ENCODE measurements at places on chromosomes 2 and 18.

DNA sequence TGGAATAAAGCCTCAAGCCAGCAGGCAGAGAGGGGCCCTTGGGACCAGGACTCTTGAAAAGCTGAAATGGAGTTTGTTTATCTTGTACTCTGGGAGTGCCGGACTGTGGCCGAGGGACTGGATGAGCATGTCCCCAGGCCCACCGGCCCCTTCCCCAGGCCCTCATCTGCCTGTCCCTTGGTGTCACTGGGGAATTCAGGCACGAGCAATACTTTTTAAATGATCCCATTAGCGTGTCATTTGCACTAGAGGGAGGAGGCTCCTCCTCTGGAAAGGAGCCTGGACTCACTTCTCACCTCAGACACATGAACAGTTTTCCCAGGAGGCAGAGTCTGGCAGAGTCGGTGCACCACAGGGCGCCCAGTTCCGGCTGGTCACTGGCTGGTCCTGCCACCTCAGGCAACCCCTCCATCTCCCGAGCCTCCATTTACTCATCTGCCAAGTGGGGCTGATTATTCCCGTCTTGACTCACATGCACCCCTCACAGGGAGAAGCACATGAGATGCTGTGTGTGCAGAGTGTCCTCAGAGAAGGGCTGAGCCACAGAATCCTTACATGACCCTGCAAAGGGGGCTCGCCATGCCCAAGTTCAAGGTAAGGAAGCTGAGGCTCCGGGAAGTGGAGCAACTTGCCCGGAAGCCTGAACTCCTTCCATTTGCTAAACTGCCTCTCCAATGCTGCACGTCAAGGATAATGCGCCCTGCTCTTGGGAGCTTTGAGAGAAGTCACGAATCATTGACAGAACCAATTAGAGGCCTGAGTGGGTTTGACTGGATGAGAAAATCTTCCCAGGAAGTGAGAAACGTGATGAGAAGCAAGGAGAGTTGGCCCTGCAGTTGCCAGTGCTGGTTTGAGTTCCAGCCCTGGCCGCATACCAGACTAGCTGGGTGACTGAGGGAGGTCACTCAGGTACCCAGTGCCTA, 26.7 kb downstream of the CIB4 start:
- no peak for DNase-seq

DNA sequence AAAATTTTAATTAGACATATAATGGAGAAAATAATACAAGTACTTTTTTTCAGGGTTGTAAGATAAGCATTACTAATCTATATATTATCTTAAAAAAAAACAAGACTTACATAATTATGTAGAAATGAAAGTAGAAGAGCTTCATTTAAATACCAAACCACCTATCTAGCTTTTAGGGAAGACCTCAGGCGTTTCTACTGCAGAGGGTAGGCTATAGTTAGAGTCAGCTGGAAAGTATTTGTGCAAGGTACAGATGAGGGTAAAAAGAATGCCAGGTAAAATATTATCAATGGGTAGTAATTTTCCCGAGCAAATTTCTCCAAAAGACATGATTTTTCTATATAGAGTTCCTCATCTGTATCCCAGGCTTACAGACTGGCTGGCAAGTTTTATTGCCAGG, 30.5 kb upstream of the SLC39A10 start:
- DNase-seq: no peak

DNA sequence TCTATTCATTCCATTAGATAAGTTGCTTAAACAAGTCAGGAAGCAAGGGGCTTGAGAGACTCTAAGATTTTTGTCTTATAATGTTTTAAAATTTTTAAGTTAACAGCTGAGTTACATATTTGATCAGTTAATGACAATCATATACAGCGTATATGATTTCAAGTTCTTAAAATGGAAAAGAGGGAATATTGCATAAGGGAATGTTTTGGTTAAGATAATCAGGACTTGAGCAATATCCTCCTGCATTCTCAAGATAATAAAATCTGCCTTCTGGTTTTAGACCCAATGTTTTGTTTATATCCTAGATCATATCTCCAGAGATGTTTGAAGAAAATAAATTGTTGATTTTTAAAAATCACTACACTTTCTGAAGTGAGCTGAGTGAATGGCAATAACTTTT, 13.4 kb upstream of the DYNC1I2 start:
- DNase-seq: no peak

DNA sequence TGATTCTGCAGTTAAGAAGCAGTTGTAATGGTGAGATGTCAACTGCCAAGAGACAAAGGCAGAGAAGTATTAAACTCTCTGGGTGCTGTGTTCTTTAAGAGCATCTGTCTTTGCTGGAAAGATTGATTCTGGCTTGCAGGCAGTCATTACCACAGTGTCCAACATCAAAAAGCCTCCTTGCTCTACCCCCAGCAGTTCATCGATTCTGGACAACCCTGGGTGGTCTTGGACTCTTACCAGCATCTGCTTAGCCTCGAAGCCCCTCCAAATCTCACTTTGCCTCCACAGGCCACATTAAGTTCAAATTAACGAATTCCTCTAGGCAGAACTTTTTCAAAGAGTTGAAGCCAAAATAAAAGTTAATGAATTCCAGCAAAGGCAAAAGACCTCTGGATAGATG, 1061.4 kb downstream of the TSN start:
- DNase-seq: no peak

DNA sequence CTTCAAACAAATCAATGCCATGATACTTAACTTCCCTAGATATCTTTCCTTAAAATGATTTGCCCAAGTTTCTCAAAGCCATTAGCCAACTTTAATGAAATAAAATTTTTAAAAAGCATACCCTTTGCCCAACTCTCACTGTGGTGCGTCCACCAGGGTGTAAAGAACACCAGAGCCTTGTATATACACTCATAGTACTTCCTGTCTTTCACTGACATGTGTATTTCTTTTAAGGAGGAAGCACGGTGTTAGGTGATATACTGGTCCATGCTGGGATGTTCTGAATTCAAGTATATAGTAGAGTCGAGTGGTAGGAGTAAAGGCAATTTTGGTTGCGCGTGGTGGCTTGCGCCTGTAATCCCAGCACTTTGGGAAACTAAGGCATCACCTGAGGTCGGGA, 22.7 kb downstream of the AAK1 start:
- no peak for DNase-seq

- DNase-seq: no peak
Observed at GRCh38 chr2:217563565-217563964, 439.2 kb downstream of the TNS1 start.

GRCh38 chr2:137021763-137022162, 256.4 kb downstream of the THSD7B start:
- DNase-seq: no peak

DNA sequence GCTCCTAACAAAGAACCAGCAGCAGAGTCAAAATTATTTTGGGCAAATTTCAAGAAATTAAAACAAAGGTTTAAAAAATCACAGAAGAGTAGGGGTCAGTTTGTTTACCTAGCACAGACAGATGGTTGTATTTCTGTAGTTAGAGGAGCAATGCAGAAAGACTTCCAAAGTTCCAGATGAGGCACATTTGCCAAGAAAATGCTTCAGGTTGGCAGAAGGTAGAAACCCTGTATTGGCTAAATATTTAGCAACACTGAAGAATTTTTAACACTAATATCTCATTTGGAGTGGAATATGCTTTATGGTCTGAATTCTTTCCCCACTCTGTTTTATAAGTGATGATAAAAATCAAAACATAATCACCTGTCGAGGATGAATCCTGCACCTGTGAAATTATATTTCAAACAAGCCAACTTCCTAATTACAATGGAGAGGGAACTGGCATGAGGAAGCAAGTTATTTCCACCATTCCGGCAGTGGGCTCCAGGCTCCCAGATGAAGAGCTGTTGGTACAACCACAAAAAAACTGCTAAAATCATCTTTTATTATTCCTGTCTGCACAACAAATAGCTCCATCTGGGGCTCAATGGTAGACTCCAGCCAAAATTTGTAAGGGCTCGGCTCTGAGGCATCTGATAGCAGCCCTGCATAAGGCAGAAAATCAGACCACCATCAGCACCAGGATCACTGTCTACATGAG, 286.5 kb upstream of the REV1 start:
- no peak for DNase-seq

DNA sequence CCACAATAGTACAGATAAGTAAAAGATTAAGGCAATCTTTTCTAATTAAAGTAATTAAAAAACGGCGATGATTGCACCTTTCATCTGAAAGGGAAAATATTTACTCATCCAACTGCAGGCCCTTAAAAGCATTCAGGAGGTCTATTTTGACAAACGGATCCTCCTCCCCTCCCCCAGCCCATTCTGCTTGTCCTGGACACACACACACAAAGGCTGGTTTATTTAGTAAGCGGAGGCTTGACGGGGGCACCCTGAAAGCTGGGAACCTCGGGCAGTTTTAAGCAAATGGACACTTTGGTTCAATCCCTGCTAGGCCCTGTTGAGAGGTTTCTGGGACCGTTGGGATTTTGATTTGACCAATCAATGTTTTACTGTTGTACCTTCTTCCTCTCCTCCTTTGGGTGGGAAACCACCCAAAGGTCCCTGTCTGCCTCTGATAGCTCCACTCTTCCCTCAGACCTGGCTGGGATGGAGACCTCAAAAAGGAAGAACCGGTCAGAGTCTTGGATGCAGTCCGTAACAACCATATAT, 135.8 kb upstream of the HAAO start:
- no peak for DNase-seq

Measured in endothelial cell (in vitro differentiated cells).